ENCODE measurements at places on chromosomes 16 and 17.

- no peak for DNase-seq
Measured at GRCh38 chr16:55500530-55501011, 8.3 kb upstream of the LPCAT2 start.

- DNase-seq: no peak
Measured at GRCh38 chr17:63700528-63701455, 867 bp upstream of the LIMD2 start.

GRCh38 chr16:81843243-81843582 is 64.1 kb downstream of the PLCG2 start:
- DNase-seq: no peak

DNA sequence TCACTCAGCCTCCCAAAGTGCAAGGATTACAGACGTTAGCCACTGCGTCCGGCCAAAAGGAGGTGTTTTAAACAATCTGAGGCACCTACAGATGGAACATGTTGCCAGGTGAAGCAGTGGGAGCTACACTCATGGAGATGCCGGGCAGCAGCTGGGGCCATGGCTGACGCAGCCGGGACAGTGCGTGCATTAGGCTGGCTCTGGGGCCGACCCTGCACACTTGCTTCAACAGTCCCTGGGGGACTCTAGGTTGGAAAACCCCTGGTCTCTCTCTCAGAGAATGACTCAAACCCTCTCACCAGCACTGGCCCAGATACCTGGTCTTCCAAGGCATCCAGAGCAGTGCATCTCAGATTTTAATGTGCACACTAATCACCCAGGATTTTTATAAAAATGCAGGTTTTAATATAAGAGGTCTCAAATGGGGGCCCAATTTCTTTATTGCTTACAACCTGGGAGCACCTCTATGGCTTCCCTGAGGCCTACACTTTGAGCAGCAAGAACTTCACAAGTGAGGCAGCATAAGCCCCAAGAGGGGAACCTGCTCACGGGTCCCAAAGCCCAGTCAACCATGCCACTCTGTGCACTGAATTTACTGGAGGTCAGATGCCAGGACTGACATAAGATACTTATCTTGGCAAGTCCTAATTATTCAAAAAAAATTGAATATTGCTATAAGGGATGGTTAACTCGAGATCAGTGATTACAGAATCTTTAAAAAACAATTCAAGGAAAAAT is 70.8 kb upstream of the TRAP1 start:
- no peak for DNase-seq

DNA sequence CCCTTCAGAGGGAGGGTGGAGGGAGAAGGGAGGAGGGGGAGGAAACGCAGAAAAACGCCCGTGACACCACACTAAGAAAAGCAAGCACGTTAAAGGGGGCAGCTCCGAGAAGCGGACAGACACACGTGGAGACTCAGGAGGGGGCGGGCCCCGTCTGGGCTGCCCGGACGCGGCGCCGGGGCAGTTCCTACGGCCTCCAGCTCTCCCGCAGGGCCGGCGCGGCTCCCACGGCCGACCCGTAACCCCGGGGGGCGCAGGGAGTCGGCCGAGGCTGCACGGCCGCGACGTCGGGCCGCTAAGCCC is 362 bp downstream of the KLHDC4 start:
- no peak for DNase-seq

DNA sequence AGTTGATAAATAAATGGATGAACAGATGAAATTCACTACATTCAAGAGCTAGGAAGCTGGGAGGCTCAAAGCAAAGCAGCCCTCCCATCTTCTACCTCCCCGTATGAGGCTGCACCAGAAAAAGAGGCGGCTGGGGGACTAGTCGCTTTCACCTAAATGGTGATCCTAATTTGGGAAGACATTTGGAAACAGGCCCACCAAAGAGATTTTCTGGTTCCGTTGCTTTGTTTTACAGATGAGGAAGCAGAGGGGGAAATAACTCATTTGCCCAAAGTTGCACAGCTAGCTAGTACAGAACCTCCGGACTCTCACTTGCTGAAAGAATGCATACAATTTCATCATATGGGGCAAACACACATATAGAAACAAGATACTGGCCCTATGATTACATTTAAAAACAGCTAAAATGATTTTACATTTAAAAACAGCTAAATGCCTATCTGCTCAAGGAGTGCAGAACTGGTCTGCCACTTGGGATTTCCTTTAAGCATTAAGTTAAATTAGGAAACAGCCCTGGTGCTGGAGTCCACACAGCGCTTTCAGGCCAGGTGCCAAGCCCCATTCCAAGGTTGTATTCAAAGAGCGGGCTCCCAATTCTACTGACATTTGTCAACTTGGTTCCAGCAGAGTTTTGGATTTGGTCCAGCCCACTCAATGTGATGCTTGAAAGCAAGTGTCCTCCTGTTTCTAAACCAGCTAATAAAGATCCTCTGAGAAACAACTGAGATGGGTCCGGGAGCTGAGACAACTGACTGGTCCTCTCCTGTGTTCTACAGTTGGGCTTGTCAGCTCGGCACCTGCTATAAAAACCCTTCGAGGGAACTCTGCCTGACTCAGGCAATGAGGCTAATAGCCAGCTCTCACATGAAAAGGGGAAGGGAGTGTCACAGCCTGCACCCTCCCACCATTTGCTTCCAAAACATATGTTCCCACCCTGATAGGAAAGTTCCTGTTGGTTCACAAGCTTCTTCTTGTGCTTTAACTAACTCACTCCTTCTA is 11.7 kb downstream of the ERN1 start:
- DNase-seq: no peak

- DNase-seq: no peak
Measured at GRCh38 chr17:14514973-14515372, 214.1 kb downstream of the HS3ST3B1 start.

GRCh38 chr17:40559564-40559916 is 5.7 kb downstream of the CCR7 start:
- DNase-seq: no peak

GRCh38 chr17:79732254-79732653 is 1.5 kb downstream of the ENPP7 start:
- DNase-seq: no peak

GRCh38 chr17:62819511-62820221 is 11.6 kb upstream of the MARCHF10 start:
- DNase-seq: no peak

- no peak for DNase-seq
Measured at GRCh38 chr16:17062676-17063075, 408.1 kb downstream of the XYLT1 start.

DNA sequence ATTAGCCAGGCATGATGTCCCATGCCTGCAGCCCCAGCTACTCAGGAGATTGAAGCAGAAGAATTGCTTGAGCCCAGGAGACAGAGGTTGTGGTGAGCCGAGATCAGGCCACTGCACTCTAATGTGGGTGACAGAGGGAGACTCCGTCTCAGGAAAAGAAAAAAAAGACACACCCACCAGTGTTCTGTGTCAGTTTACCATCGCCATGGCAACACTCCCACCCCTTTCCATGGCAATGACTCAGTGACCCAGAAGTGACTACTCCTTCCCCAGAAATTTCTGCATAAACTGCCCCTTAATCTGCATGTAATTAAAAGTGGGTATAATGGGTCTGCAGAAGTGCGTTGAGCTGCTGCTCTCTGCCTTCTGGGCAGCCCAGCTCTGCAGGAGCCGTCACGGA is 4.0 kb upstream of the ZC3H18 start:
- DNase-seq: no peak

DNA sequence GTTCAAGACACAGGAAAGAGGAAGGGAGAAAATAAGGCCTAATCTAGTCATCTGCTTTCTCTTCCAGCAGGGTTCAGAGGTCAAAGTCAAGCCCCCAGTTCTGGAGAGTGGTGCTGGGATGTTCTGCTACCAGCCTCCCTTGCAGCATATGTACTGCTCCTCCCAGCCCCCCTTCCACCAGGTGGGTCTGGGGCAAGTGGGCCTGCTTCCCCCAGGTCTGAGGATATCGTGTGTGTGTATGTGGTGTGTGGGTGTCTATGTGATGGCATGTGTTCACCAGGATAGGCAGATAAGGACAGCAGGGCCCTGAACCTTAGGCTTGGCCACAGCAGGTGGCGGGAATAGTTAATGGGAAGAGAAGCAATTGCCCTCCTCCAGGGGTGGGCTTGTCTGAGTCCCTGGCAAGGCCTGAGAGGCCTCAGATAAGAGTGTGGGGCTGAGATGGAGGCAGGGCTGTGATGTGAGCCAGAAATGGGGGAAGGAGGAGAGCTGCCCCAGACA is 21.1 kb downstream of the FOXN1 start:
- DNase-seq: no peak

- no peak for DNase-seq
Measured at GRCh38 chr17:13917634-13918033, 151.7 kb upstream of the COX10 start.

DNA sequence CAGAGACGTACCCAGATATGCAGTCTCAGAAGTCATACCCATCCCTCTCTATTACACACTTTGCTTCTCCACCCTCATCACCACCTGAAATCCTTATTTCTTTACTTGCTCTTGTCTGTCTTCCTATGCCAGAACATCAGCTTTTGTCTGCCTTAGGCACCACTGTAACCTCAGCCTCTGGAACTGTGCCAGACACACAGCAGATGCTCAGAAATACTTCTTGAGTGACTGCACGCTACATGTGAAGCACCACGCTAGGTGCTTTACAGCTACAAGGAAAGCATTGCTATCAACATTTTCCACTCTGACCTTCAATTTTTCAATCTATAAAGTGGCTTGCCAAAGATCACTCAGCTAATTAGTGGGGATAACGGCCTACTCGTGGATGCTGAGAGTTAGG is 226.8 kb downstream of the CHD9NB start:
- no peak for DNase-seq

DNA sequence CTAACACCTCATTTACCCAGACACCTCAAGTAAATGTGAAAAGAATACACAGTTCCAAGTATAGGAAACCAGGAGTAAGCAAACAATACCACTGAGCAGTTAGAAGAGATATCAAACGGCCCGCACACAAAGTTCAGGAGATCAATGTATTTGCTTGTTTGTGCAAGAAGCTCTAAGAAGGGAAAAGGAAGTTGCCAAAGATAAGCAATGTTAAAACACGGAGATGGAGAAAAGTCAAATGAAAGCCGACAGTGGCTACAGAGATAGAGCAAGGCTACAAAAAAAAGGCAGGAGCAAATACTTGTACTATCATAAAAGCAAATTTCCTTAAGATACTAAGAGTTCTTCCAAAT is 29.5 kb downstream of the PSME3IP1 start:
- DNase-seq: no peak

- DNase-seq: no peak
Measured at GRCh38 chr16:27446721-27447120, 44.7 kb downstream of the IL21R start.

DNA sequence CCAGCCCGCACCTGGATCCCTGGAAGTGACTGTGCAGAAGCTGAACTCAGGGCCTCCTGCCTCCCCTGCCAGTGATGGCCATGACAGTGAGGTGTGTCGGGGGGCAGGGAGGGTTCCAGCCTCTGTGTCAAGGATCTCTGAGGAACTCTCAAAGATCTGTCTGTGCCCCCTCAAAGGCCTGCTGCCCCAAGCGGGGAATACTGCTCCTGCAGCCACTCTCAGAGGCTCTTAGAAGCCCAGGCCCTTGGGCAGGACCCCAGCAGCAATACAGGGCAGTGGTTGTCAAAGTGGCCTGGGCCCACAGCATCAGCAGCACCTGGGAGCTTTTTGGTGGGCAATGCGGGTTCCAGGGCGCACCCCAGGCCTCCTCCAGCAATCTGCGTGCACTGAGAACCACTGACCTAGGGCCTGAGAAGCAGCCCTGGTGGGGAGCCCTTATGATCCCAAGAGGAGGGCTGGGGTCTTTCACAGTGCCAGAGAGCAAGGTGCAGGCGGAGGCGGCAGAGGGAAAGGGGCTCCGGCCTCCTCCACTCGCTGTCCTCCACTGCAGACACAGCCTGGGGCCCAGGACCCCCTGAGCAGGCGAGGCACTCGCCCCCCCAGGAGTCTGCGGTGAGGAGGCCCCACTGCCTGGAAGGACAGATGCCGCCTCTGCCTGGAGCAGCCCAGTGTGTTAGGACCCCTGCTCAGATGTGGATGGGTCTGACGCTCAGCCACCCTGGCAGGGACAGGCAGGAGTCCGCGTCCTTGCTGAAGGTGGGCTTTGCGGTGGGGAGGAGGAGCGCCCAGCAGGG is 42.1 kb downstream of the ENGASE start:
- DNase-seq: no peak

DNA sequence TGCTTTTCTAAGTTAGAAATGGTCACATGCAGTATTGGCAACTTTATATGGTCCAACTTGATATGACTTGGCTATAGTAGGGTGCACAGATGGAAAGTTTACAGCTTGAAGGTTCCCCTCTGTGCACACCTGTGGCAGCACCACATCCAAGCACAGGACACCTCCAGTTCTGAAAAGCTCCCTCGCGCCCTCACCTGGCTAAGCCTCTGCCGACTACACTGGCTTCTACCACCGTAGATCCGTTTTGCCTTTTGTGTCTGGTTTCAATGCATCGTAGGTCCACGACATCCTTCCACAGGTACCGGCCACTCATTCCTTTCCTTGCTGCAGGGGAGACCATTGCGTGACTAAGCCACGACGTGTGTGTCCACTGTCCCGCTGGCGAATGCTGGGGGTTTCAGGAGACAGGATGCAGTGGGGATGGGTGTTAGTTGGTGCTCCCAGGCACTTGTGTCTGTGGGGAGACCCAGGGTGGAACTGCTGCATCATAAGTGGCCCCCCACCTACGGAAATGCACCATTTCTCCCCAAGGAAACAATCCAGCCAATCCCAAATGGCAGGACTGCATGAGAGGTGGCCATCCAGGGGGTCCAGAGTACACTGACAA is 4.9 kb upstream of the RASD1 start:
- DNase-seq: no peak

DNA sequence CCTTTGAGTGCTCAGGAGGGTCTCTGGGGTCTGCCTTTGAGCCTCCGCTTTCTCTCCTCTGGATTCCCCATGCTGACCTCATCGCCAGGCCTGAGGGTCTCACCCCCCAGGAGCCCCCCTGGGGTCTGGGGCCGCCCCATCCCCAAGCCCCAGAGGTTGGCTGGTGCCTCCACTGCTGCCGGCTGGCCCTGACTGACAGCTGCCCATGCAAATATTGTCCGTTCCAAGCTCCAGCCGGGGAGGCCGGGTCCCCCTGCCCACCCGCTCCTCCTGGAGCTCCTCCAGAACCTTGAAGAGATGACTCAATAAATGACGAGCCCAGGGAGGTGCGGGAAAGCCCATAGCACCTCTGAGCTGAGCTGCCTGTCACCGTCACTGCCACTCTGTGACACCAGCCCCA is 173.8 kb downstream of the RBFOX3 start:
- DNase-seq: no peak

GRCh38 chr17:8397636-8398035 is at the start of gene RNF222:
Gene RNF222, minus strand, starts transcription at chr17:8397827. Its CDS starts 4,366 bp downstream, at chr17:8393461.
- no peak for DNase-seq

GRCh38 chr17:80413771-80414507 is 1.0 kb upstream of the ENDOV start:
- DNase-seq: no peak

- DNase-seq: no peak
Measured at GRCh38 chr17:34219405-34219804, 35.7 kb upstream of the CCL2 start.

Data from cortex of kidney (tissue), 1 donor.